ENCODE measurements at places on chromosomes 11 and 22.
A peak's percentile ranks its signal among the peaks of the same experiment; 100 is the strongest.

DNA sequence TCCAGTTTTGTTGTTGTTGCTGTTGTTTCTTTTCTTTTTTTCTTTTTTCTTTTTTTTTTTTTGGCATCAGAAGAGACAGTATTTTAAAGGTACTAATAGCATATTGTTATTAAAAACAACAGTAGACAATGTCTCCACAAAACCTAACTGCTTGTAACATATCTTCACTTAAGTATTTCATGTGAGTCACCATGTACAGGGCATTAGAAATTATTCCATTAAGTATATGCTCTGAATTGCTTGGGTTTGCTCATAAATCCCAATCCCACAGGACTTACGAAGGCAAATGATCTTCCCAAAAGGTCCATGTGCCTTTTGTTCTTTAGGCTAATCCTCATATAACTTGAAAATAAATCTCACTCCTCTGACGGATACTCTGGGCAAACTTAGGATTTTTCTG lies 35.9 kb downstream of the MAP6 start:
- no peak for DNase-seq

GRCh38 chr11:44839458-44840084 lies 111.1 kb downstream of the TP53I11 start:
- DNase-seq = no peak

- DNase-seq = no peak
Measured at GRCh38 chr22:27792452-27793161, 8.9 kb downstream of the MN1 start.

- DNase-seq = no peak
Measured at GRCh38 chr11:10498426-10499250, 42.3 kb downstream of the RNF141 start.

- no peak for DNase-seq
Measured at GRCh38 chr11:119445850-119446249, 22.9 kb upstream of the THY1 start.

DNA sequence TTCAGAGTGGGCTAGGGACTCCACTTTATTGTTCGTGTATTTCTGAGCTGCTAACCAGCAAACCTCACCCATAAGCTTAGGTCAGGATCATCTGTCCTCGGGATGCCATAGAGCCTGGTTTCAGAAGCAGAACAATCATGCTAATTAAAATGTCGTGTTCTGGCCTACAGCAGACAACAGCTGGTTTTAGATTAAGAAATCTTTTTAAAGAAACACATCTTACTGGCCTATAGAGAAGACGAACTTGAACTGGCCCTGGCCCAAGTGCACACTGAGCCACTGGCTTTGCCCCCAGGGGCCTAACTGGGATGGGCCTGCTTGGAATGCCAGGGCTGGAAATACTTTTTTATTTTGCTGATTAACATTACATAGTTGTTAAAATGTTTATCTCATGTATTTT lies 63.2 kb downstream of the ALX4 start:
- DNase-seq = no peak

DNA sequence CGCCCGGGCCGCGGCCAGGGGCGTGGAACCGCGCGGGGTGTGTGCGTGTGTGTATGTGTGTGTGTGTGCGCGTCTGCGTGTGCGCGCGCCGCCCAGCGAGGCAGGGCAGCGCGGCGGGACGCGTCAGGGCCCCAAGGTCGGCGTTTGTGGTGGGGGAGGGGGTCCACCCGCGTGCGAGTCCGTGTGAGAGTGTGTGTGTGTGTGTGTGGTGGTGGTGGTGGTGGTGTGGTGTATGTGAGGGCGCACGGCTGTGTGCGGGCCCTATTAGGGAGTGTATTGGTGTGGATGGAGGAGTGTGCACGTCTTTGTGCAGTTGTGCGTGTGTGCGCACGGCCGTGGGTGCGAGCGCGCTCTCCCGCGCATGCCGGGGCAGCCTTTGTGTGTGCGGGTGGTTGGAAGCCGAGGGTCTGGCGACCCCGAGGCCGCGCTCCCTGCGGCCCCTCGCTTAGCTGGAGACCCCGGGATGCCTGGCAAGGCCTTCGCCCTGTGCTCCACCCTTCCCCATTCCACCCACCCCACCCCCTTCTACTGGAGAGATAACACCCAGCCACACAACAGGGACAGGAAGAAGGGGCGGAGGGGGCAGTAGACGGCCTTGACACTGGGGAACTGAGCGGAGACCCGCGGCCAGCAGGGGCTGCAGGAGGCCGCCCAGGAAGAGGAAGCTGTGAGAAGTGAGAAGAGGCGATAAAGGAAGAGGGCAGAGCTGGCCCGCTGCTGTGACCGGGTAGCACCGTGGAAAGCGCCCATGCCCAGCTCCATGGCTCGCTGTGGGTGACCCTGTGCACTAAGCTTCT lies 528 bp upstream of the ARRB1 start:
- DNase-seq = peak; percentile 46

DNA sequence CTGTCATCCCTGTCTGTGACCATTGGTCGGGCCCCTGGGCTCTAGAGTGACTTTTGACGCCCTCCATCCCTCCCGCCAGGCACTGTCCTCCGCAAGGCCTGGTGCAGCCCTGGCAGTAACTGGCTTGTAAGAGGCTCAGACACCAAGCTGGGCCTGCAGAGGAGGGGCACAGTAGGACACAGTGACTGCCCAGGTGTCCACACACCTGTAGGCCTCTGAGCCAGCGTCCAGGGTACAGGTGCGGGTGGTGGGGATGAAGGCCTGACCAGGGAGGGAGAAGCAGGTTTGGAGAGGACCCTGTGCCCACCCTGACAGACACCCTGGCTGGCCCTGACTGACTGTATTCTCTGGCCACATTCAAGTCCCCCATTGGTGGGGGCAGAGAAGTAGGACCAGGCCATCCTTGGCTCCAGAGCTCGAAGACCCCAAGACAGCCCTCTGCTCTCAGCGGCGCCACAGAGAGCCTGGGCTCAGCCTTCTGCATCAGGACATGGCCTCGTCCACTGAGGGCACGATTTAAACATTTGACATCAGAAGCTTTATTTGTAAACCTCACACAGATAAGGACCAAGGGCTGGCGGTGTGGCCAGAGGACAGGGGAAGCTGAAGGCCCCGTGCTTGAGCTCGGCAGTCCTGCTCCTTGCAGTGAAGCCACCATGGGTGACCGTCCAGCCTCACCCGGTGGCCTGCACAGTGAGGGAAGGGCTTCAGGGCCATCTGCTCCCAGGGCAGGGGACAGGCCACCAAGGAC lies 31.4 kb downstream of the PPIL2 start:
- DNase-seq = no peak

GRCh38 chr11:62994775-62995174 lies 10.0 kb upstream of the SLC22A6 start:
- DNase-seq = no peak

DNA sequence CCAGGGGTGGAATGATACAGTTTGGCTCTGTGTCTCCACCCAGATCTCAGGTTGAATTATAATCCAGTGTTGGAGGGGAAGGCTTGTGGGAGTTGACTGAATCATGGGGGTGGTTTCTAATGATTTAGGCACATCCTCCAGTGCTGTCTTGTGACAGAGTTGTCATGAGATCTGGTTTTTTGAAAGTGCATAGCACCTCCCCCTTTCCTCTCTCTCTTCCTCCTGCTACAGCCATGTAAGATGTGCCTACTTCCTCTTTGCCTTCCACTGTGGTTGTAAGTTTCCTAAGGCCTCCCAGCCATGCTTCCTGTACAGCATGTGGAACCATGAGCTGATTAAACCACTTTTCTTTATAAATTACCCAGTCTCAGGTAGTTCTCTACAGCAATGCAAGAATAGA lies 45.1 kb downstream of the THAP12 start:
- no peak for DNase-seq

GRCh38 chr22:20138417-20138738 lies 6.8 kb downstream of the ZDHHC8 start:
- no peak for DNase-seq

DNA sequence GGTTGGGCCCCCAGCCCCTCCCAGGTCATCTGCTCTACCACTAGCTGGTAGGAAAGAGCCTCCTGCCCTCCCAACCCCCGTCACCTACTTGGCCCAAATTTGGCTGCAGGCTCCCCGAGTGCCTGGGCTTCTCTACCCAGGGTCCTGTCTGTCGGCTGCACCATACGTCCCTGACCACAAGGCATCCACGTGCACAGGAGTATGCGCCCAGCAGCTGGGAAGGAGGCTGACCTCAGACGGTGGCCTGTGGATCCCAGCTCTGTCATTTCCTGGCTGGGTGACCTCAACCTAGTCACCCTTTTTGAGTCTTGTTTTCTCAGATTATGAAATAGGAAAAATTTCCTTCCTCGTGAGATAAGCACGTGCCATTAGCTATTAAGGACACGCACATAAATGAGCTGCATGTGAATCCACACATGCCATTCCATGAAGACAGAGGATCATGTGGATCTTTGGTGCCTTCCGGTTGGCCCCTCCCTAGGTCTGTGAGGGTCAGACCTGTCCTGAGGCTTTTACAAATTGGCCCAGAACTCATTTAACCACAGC lies 13.7 kb downstream of the CYB561A3 start:
- DNase-seq = no peak

DNA sequence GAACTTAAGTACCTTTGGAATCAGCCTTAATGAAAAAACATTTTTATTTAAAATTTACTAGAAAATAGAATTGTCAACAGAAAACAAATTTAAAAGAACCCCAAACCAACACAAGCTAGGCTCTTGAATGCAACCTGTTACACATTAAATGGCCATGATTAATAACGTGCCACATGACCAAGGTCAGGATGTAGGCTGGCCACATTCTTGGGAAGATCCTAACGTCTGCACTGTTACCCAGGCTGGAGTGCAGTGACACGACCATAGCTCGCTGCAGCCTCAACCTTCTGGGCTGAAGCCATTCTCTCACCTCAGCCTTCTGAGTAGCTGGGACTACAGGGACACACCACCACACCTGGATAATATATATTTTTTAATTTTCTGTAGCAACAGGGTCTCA lies 126.4 kb upstream of the APOA1 start:
- no peak for DNase-seq

DNA sequence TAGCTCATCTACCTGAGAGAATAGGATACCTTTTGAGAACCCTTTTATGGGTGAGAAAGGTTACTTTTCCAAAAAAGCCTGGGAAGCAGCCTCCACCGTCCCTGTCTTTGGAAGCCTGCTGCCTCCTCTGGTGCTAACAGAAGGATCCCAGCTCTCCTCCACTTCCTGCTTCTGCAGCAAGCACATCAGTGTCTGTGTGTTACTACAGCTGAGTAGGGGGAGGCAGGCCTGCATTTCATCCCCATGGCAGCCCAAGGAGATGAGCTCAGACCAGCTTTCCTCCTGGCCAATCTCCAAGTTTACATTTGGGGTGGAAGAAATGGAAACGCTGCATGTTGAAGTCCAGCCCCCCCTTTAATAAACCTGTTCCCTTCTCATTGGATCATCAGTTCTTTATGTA lies 7.4 kb upstream of the CCDC34 start:
- DNase-seq = no peak

GRCh38 chr11:117092951-117093590 lies 5.2 kb downstream of the SIK3 start:
- DNase-seq = no peak

DNA sequence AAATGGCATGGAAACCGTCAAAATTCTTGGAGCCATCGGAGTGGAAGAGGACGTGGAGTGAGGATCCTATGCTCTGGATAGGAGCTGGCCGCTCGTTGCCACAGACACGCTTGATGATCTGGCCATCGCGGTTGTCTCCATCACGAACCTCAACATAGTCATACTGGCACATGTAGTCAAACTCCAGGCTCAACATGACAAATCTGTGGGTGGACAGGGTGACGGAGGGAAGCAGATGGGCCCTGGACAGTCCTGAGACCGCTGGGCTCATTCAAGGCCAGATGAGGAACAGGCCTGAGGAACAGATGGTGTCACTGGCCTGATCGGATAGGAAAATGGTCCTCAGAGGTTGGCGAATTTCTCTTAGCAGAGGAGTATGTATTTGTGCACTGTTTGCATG lies 51.3 kb upstream of the SLC1A2 start:
- DNase-seq = no peak

GRCh38 chr11:34921156-34921555 lies 4.7 kb downstream of the PDHX start:
- DNase-seq = no peak

GRCh38 chr11:92707173-92707619 lies 262.3 kb upstream of the MTNR1B start:
- DNase-seq = no peak

- DNase-seq = no peak
Measured at GRCh38 chr11:72631806-72632731, 42.2 kb downstream of the PDE2A start.

- DNase-seq = no peak
Measured at GRCh38 chr22:25567251-25567675, 2.8 kb downstream of the GRK3 start.

- no peak for DNase-seq
Measured at GRCh38 chr22:45602004-45602733, 69.5 kb upstream of the ATXN10 start.

DNA sequence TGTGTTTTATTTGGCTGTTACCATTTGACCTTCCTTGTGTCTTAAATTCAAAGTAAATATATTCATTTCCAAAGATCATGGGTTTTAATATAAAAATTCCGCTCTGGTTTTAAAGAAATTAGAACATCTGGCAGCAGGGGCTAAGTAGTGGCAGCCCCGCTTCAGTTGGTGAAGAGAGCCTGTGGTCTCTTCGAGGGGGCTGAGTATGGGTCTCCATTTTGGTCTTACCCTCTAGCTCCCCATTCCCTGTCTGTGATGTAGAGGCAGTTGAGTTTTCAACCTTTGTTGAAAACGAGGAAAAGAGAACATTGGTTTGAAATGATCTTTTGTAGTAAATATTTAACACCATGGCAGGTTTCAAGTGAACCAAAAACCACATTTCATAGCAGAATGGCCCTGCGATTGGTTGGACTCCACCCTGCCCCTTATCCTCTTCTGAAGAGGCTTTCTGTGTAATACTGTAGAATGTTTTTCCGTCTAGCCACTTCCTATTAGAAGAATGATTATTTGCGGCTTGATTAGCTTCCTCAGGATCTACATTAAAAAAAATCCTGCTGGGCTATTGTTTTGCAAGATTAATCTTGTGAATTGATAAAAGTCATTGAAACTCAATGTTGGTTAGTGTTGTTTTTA lies 17.7 kb downstream of the APLP2 start:
- DNase-seq = no peak

DNA sequence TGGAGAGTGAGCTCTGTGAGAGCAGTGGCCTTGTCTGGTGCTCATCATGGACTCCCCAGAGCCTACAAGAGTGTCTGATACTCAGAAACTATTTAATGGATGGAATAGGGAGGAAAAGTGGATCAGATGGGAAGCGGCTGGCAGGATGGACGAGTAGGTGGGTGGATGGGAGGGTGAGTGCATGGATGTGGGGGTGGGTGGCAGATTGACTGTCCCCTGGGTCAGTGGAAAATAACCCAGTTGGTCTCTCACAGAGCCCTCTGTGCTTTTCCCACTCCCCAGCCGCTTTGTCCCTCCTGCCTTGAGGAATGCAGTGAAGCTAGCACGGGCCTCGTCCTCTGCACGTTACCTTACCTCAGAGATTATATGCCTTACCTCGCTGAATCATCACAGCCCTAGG lies 5.9 kb downstream of the SPI1 start:
- no peak for DNase-seq

- no peak for DNase-seq
Measured at GRCh38 chr11:24422376-24422775, 74.5 kb upstream of the LUZP2 start.

- no peak for DNase-seq
Measured at GRCh38 chr11:122235615-122236014, 119.6 kb upstream of the BLID start.

Measured in activated naive CD8-positive, alpha-beta T cell treated with anti-CD3 and anti-CD28 coated beads, Interleukin-2, amount 50 U/mL, for 24 hours (primary cell).